ENCODE measurements at places on chromosomes 13 and 19.

DNA sequence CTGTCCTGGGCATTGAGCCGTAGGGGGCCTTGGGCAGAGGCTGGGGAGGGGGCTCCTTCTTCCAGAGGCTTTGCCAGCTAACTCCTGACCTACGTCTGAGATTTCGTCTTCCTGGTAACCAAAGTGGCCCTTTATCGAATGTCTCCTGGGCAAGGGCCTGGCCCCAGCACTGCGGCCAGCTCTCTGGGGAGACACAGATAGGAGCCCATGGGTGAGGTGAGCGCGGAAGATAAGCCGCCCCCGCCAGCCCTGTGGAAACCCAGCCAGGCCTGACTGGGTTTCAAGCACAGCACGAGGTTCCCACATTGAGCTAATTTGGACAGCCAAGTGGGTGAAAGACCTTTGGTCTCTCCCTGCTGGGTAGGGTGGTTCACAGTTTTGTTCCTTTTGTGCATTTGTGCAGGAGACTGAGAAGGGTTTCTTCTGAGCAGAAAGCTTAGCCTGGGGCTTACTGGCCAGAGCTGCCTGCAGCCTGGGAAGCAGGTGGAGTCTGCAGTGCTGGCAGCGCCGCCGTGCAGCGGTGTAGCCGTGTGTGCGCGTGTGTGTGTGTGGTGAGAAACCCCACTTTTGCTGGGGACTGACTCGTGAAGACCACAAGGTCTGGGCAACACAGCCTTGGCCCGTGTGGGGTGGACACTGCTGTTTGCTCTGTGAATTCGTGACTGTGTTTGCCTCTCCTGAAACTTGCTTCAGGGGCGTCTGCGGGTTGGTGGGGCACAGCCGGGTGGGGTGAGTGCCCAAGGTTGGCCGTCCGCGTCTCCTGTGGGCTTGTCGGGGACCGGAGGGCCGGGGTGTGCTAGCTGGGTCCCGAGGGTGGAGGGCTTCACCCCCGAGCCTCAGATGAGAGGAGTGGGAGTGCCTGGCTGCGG is 2.5 kb downstream of the BSG start:
- DNase-seq, result no peak

GRCh38 chr13:85277748-85278147 is 521.5 kb downstream of the SLITRK6 start:
- no peak for DNase-seq

GRCh38 chr19:18847549-18848463 is 16.0 kb downstream of the UPF1 start:
- no peak for DNase-seq

GRCh38 chr13:28100150-28101121 is at the start of gene FLT3:
FLT3 (minus strand) TSS chr13:28100576; CDS start chr13:28100510, 66 bp downstream.
- DNase-seq, result no peak

DNA sequence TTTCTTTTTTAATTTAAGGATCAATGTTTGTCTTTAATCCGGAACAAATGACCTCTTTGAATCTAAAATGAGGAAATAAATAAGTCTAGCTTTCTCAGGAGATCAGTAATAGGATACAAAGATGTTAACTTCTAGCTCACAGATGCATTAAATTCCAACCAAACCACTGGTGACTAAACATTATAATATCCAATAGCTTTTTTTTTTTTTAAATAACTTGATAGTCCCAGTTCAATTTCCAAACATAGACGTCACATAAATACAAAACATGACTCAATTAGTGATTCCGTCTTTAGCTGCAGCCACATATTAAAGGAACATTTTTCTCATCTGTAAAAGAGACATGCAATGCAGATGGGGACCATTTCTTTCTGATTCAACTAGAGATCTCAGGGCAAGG is 390.5 kb upstream of the PCDH9 start:
- DNase-seq, result no peak

DNA sequence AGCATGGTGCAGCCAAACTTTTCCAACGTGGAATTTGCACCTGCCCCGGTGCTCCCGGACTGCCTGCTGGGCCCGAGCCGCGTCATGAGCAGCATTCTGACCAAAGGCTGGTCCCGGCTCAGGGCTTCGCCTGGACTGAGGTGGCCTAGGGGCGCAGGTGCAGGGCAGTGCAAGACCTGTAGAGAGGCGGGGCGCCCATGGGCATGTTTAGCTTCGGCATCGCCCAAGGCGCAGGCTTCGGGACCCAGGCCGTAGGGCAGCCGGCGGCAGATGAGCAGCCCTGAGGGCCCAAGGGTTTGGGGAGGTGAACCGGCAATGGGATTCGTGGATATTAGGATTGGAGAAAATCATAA is 23.8 kb downstream of the LRFN3 start:
- no peak for DNase-seq

GRCh38 chr19:18848878-18849661 is 17.3 kb downstream of the UPF1 start:
- no peak for DNase-seq

GRCh38 chr13:111547726-111548273 is 227.4 kb downstream of the TEX29 start:
- DNase-seq, result no peak

DNA sequence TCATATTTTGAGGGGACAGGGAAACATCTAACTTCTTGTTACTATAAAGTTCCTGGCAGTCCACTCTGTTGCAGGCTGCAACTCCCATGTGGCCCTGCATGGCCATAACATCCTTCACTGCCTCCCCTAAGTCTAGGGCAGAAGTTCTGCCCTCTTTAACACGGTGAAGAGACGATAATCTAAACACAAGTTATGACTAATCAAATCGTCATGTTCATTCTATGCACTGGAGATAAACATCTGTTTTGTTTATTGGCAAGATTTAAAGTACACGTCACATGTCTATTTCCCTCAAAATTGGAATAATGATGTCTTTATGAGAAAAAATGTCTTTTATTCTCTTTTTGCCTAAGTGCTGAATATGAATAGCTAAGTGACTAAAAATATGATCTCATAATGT is 1629.4 kb downstream of the PCDH9 start:
- no peak for DNase-seq

DNA sequence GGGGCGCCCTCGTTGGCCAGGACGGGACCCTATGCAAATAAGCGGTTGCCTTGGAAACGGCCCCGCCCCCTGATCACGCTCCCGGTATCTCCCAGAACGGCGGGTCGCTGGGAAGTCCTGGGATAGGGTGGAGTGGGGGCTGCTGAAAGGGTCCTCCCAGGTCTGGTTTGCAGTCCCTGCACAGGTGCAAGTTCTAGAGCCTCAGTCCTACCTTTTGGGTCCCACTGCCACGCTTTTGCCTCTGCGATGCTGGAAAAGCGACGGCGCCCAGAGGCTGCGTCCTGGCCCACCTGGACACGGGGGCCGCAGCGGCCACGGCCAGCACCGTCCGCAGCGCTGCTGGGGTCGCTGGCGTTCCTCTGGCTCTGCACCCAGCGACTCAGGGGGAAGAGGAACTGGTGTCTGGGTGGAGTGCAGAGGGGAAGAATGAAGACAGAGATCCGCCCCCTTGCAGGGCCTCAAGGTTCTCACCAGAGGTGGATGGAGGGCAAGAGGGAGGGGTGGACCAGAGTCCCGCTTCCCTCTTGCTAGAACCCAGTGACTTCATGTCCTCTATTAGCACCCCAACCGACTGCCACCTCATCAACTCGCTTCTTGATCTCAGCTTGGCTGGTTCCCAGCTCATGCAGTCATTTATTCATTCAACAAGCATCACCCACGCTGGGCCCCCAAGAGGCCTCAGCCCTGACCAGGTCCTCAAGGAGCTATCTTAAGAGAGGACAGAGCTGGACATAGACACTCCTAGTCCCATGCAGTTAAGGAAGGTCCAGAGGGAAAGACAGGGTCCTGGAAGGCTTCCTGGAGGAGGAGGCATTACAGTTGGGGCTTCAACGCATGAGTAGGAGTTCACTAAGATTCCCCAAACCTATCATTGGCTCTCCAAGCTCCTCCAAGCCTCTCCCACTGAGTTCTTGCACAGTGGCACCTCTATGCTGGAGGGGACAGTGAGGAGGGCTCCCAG is at the start of gene LRRC25:
TSS of gene LRRC25 (minus strand) at position 381 of the 961 bp plus-strand sequence. CDS start 659 bp downstream, outside the sequence.
- no peak for DNase-seq

- DNase-seq, result no peak
Observed at GRCh38 chr13:46382224-46382623, 4.8 kb downstream of the RUBCNL start.

DNA sequence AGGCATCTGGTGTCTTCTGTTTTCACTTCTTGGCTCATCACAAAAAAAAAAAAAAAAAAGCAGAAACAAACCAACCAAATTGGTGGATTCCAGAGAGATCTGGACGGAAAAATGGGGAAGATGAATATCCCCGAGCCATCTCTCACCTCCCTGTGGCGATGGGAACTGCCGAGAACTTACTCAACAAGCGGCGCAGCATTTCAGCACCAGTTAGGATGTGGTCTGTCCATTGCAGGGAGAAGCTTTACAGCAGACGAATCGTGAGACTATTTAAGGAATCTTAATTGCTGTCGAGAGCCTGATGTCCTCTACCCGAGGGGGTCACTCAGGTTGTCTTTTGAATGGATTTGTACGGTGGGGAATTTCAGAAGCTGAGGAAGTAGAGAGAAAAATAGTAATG is 17.3 kb upstream of the KDM4B start:
- no peak for DNase-seq

DNA sequence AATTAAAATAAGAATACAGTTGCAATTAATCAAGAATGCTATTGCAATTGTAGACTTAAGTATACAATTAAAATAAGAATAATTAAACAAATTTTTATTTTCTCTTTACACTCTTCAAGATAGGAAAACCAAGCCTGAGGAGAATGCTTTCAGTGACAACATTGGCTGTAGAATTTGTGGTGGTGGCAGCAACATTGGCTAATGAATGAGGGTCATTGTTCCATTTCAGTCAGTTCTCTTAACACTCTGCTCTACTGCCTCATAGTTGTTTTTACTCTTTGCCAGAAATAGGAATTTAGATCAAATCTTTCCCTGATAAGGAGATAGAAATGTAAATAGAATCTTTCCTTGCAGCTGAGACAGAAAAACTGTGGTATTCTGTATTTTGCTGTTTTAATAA is 391.6 kb downstream of the PCDH20 start:
- DNase-seq, result no peak

DNA sequence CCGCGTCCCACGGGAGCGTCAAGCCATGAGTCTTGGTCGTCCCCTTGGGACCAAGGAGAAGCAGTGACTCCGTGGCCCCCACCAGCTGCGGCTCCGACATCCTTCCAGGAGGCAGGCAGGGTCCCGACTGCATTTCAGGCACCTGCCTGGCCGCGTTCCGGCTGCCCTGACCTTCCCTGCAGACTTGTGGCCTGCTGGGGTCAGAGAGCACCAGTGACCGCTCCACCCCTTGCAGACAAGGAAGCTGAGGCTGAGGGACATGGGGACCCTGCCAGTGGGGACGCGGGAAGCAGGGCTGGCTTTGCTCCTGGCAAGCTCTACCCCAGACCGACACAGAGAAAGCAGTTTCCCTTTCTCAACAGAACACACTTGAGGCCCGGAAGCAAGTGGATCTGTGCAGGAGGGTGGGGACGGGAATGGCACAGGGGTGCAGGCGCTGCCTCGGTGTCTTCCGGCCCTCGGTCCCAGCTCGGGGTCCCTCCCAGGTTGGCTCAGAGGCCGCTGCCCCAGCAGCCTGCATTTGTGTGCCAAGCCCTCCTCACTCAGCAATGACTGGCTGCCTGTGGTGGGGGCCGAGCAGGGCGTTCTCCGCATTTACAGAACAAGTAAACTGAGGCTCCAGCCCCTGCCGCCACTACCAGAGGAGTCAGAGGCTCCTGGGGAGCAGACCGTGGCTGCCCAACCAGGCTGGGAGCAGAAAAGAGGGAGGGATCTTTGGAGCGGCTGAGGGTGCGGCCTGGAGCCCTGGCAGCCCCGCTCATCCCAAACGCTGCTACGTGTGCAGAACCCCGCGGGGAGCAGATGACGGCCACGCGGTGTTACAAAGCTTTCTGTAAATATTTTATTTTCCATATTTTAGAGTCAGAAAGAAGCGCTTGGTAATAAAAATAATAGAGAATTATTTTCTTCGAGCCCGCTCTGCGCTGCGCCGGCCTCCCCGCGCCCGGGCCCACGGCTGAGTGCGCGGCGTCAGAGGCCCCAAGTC is 43.9 kb downstream of the GAS6 start:
- no peak for DNase-seq

GRCh38 chr13:76882431-76882830 is 3.8 kb downstream of the KCTD12 start:
- no peak for DNase-seq

- no peak for DNase-seq
Observed at GRCh38 chr13:50687545-50687944, 155.9 kb downstream of the DLEU7 start.

Data from stimulated activated CD8-positive, alpha-beta memory T cell treated with anti-CD3 and anti-CD28 coated beads, Interleukin-15, amount 100 ng/mL, for 24 hours (primary cell).